ENCODE measurements at places on chromosomes 6 and 20.

DNA sequence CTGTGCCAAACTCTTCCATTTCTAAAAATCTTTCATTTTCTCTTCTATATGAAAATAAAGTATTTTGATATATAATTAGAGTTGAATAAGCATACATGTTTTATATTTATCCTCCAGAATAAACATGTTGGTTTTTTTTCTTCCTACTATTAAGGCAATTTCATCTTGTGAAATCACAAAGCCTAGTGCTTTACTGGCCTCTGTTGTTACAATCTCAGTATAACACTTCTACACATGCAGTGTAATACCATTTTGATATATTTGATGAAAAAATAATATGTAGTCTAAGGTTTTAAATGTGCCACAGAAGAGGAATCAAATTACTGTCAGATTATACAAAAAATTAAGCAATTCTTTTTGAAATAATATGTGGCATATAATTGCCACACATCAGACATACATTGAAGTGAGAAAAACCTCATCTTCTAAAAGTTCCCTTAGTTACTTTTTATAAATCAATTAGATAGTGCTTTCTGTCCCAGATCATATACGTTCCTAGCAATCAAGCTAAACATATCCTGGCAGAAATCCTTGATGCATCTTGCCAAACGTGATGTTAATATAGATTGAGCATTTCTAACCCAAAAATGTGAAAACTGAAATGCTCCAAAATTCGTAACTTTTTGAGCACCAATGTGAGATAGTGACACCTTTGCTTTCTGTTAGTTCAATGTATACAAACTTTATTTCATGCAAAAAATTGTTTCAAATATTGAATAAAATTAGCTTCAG, 225.1 kb upstream of the MANEA start:
- DNase-seq: no peak

- DNase-seq: no peak
Observed at GRCh38 chr6:76701610-76702009, 629.1 kb upstream of the IMPG1 start.

DNA sequence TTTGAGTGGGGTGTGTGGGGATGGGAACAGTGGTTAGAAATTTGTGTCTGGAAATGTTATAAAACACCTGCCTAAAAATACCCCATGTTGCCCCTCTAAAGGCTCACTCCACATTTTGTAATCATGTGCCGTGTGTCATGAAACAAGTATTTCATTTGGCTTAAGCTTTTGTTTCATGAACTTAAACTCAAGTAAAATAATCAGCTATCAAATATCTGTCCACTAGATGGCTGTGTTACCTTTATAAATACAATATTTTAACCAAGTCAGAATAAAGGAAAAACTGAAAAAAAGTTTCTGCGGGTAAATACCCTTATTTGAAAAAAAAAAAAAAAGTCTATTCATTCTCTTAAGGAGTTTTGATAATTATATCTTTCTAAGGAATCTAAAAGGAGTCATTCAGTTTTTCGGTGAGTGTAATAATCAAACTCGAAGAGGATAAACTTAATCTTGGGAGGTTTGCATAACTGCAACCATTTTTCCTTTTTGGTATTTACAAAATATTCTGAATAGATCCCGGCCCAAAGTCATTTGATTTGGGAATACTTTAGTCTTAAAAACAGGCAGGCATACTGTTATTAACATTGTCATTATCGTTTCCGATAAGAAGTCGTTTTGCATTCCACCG, 29.9 kb upstream of the MTRF1L start:
- DNase-seq: no peak

GRCh38 chr6:98946266-98946878, 1.4 kb downstream of the FBXL4 start:
- no peak for DNase-seq

GRCh38 chr6:90119618-90120017, 177.0 kb downstream of the BACH2 start:
- DNase-seq: no peak

GRCh38 chr20:49916146-49917002, 1.0 kb upstream of the SPATA2 start:
- no peak for DNase-seq

DNA sequence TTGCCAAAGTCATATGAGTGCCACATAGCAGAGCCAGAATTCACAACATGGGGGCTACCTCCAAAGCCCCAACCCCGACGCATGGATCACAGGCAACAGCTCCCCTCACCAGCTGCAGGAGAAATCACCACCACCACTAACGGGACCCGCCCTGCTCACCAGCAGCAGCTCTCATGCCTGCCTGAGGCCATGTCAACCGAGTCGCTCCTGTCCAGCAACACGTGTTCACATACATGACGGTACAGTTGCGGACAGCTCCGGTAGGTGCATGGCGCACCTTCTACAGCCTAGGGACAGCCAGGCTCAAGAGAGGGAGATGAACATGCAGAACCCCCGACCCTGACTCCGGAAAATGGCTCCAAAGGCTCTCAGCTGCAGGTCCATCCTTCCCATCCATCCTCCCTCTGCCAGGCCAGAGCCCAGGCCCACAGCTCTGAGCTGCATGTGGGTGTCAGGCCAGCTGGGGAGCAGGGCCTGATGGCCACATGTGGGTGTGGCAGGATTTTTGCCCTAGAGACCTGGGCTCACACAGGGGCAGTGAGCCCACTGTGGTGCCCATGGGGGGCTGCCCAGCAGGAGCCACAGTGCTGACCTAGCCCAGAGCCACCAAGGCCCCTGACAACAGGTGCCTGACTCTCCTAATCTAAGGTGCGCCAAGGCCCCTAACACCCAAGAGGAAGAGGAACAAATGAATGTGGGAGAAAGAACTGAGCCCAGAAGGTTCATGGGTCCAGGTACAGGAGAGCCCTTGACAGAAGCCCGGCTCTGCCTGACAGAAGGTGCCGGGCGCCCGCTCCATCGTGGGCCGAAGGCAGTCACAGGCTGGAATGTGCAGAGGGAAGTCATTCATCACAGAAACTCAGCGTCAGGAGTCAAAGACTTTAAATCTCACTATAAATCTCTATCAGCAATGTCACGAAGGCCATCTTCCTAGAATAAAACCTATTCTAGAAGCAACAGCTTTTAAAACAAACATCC, 10.5 kb downstream of the RPS6KA2 start:
- DNase-seq: no peak

DNA sequence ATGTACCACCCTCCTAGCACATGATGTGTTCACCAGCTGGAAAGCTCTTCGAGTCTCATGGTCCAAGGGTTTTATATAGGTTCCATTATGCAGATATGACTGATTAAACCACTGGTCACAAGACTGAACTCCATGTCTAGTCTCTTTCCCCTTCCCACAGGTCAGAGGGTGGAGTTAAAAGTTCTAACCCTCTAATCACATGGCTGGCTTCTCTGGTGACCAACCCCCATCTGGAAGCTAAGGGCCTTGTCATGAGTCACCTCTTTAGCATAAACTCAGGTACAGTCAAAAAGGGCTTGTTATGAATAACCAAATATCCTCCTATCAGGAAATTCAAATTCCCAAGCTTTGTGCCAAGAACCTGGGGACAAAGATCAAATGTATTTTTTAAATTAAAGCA, 52.0 kb upstream of the KLHL31 start:
- DNase-seq: no peak

- no peak for DNase-seq
Observed at GRCh38 chr20:63850689-63851547, 10.4 kb upstream of the ABHD16B start.

DNA sequence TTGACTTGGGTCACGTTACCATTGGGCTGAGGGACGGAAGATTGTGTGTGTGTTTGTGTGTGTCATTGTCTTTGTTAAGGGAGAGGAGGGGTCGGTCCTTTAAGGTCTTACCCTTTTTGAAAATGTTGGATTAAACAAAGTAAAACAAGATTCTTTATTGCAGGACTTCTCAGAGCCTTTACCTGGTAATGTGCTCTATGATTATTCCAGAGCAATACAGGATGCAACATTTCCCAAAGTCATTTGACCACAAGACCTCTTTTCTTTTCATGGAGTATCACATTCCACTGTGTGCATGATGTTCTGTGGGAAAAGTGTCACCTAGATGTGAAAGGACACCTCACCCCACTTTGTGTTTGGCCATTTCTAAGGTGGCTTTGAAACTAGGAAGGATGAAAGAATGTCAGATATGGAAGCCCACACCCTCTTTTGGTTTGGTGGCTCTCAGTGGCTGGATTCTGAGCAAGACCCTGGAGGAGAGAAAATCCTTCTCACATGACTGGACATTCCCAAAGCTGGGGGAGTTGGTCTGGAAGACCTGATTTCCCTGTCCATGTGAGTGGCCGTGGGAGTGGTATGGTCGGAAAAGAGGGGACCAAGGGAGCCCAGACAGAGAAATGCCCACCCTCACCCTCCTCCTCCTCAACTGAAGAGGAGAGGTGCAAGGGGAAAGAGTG, 18.2 kb upstream of the ZNF831 start:
- DNase-seq: no peak

GRCh38 chr6:160070427-160070826, 51.2 kb upstream of the SLC22A1 start:
- no peak for DNase-seq

- no peak for DNase-seq
Observed at GRCh38 chr6:66096679-66097078, 389.7 kb upstream of the EYS start.

DNA sequence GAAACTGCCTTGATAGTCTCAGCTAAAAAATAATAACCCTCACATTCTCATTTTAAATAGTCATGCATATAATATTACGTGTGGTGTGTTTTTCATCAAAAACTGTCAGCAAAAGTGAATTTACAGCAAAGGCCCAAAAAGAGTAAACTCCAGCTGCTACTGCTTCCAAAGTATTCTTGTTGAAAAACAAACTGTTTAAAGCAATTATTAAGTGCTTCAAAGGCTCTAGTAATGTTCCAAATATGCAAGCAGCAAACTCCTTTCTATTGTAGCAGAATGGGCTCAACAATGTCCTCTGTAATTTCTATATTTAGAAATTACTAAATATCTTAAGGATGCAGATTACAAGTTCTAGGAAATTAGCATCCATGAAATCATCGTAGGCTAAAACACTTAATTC, 280.0 kb upstream of the TBX18 start:
- DNase-seq: no peak
